HCEC 1CT (cell line): ENCODE measurements at places on chromosomes 1 and 21.
A peak's percentile ranks its signal among the peaks of the same experiment; 100 is the strongest.

DNA sequence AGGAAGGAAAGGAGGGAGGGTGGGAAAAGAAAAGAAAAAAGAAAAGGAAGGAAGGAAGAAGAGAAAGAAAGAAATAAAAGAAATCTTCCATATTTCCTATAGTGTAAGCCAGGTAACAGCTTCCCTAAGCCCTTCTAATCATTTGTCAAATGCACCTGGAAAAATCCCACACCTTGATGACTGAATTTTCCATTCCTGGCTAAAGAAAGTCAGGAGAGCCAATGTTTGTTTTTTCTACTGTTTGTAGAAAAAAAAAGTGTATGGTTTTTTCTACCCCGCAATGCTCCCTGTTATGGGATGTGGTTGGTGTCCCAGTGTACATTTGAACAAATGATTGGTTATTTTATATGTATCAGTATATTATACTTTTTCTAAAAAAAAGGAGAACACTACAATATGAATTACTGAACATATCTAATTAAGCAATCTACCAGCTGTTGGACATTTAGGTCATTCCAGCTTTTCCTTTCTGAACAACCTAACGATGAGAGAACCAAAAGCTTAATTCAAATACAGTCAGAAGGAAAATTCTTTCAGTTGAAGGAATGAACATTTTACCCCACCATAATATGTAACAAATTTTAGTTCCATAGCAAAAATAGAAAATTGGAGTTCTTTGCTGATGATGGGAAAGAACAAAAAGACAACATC lies 355.0 kb downstream of the SETD4 start:
- DNase-seq: no peak

DNA sequence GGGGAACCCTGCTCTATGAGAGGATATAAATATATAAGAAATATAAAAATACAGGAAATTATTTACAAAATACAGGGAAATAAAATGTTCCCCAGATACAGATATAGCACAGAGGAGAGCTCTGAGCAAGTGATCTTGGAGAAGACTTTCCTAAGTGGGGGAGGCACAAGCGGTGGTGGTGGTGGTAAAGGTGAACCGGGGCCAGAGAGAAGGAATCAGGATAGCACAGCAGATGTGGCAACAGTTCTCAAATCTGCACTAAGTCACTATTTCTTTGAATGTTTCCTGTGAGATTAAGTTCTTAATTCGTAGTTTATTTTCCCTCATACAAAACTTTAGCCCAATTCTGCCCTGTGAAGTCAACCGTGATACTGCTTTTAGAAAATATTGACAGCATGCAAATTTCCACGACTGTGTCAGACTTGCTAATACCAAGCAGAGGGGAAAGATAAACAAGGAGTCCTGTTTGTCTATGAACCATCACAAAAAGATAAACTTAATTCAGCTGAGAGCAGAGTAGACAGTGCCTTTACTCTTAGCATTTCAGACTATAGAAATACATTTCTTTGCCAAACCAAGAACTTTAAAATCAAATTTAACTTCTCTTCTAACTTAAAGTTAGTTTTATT lies 237.5 kb upstream of the POGK start:
- DNase-seq: no peak

DNA sequence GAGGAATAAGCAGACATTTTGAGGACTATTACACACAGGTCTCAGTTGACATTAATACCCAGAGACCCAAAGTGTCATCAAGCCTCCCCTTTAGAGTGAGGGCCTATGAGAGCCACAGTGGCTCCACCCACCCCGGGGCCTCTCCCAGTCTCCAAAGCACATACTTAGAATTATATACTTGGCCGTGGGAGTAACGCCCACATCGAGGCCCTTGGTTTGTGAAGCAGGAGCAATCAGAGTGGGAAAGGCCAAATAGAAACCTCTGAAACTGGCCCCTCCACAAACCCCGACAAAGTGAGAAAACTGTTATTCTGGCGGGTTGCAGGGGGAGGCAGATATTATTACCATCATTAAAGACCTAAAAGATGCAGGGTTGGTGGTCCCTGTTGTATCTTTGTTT lies 7.0 kb upstream of the DESI2 start:
- DNase-seq: no peak

GRCh38 chr1:221174330-221174993 lies 295.2 kb downstream of the HLX start:
- DNase-seq: no peak

GRCh38 chr1:76187436-76187835 lies 112.9 kb downstream of the ST6GALNAC3 start:
- no peak for DNase-seq

GRCh38 chr1:225934711-225935110 lies 6.3 kb downstream of the LEFTY2 start:
- peak; percentile 2 for DNase-seq

- DNase-seq: peak; percentile 99
These were observed 69.2 kb upstream of the SGIP1 start for GRCh38 chr1:66464802-66465201.

DNA sequence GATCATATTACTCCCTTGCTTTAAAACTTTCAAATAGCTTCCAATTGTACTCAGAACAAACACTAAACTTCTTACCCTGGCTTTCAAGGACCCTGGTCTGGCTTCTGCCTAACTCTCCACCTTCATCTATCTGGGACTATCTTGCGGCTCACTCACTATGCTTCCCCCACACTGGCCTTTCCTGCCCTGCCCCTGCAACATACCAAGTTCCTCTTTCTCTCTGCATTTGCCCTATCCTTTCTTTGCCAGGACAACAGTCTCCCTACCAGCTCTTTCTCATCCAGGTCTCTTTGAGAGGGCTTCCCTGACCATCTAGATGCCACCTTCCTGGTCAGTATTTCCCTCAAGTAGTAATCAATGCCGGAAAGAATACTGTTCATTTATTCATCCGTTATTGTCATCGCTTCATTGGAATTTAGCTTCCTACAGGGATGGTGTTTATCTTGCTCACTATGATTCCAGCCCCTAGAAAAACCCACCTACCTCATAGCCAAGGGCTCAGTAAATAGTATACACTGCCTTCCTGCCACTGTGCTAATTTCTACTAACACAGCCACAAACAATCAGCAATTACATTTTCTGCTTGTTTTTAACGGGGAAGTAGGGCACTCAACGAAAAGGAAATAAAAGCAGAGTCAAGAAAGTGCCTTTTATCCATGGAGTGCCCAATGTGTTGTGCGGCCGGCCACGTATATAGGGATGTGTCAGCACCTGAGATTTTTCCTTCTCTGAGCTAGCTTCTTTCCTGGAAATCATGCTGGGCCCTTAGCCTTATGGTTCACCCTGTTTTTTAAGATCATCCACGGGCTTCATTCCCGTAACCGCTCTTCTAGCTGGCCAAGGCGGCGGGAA lies 521 bp upstream of the CDC7 start:
- no peak for DNase-seq

- DNase-seq: no peak
These were observed 28.7 kb upstream of the PWP2 start for GRCh38 chr21:44078411-44078981.

GRCh38 chr1:236377832-236378535 lies 16.1 kb upstream of the EDARADD start:
- DNase-seq: no peak

DNA sequence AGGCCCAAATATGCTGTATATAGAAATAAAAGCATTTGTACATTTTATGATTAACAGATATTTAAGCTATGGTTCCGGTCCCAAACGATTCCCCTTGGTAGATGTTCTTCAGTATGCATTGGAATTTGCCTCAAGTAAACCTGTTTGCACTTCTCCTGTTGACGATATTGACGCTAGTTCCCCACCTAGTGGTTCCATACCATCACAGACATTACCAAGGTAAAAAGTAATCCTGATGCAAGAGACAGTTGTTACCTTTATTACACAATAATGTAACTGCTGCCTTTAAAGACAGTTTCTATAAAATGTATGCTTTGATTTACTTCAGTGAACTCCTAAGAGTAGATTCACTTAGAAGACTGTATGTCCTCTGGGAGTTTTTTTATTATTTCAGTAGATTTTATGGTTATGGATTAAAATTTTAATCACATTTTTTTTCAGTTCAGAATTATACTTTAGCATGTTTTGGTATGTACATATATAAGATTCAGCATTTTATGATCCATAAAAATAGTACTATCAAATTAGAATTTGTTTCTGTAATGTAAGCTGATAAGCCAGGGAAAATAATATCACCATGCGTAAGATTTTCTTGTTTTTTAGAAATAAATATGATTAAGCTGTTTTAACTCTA lies 96.5 kb downstream of the USP25 start:
- DNase-seq: peak; percentile 51

DNA sequence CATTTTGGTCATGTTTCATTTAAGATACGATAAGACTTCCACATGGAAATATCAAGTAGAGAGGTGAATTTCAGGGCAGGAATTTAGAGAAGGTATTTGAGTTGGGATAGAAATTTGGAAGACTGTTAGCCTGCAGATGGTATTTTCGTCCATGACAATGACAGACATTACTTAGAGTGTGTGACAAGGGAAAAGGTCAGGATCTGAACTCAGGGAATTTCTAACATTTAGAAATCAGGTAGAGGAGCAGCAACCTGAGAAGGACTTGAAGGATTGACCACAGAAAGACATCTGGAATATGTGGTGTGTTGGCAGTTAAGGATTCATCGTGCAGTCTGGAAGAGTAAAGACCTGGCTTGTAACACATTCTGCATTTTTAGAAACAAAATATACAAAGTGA lies 57.9 kb downstream of the RABGAP1L start:
- no peak for DNase-seq

DNA sequence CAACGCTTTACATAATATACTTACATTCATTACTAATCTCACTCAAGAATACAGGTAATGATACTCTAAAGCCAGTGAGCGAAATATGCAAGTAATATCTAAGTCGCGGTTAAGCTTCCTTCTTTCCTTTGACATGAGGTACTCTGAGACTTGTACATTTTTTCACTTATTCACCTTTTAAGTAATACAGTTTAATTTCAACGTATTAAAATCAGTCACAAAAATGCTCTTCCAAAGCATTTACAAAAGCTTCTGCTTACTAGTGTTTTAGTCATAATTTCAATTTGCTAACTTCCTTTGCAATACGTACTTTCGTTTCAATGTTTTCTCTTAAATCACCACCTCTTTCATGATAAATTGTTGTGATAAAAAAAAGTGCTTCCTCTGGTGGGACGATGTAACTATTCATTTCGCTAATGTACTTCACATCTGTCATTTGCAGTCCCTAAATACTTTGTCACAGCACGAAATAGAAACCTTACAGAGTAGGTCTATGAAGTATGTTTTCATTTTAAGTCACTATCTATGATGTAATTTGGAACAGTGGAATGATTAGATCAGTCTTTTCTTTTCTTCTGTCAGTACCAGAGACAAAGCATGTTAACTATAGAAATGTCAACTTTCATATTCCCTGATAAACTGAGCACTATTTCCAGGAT lies 34.0 kb upstream of the ADGRL4 start:
- peak; percentile 9 for DNase-seq

DNA sequence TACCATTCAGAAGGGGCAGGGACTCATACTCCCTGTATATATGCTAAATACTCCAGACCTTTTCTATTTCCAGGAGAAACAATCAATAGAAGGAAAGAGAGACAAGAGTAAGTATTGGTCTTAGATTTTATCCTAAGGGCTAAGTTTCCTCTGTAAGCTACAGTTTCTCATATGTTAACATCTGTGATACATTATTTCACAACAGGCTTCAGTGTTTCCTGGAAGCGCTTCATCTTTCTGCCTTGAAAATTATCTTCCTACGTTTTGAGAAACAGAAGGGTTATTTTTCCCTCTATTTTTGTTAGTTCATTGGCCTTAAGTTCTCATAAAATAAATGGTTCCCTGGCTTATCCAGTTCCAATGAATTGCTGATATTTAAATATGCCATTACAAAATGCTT lies 15.6 kb downstream of the FMO1 start:
- no peak for DNase-seq

DNA sequence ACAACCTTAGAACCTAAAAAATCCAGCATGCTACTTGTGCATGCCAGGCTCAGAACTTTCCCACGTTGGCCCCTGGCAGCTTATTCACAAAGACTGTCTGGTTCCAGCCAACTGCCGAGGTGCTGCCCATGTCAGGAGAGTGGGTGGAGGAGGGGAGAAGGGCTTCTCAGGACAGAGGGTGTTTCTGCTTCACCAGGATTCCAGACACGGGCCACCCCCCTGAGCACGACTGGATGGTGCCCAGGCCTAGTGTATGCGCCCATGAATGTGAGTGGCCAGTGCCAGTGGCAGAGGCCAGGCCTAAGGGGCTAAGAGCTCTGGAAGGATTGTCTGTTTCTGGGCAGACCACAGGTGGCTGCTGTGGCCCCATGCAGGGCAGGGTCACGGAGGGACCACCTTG lies 148.2 kb upstream of the COL6A1 start:
- DNase-seq: no peak

DNA sequence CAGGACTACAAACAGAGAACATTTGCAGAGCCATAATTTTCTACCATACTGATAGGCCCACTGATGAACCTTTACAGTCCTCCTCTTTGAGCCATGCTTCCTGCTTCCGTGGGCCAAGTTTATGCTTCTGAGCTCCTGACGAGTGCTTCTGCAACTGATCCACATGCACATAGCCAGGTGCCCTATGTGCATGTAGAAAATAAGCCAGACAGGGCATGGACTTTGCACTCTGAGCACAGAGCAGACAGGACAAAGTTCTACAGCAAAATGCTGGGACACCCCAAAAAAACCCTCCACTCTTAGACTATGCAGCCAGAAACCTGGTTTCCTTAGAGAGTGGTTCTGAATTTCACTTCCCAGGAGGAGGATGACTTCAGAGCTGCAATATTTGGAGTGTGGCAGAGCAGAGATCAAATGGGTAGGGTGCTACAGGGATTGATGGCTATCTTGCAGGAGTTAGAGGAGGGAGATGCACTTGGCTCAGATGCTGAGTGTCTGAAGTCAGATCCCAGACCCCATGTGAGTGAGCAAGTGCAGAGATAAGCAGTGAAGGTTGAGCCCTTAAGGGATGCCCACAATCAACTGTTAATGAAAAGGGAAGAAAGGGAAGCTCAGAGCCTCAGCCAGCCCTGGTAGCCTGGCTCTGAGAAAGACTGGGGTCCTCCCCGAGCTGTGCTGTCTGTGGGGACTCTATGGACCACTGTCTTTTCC lies 230.9 kb downstream of the DUSP10 start:
- DNase-seq: no peak

GRCh38 chr1:6614929-6615785 lies 1.6 kb downstream of the PHF13 start:
- peak; percentile 15 for DNase-seq
